ENCODE measurements at places on chromosomes 11 and 22.

DNA sequence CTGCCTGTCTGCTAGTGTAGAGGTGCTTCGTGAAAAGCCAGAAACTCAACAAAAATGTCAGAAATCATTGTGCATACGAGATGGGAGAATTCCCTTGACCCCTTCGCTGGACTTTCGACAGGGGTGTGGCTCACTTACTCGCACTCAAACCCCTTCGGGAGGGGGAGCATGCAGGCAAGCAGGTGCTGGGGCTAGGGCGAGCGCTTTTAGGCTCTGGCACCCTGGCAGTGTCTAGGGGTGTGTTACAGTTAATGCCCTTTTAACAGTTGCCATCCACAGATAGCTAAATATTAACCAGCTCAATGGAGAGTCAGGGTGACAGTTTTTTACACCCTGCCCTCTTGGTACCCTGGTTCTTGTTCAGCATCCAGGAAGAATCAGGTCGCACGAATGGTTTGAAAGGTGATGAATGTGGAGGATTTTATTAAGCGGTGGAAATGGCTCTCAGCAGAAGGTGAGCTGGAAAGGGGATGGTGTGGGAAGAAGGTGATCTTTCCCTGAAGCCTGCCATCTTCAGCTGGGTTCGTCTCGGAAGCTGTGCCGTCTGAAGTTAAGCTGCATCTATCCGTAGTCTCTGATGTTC is 59.6 kb upstream of the SHANK2 start:
- DNase-seq: no peak

DNA sequence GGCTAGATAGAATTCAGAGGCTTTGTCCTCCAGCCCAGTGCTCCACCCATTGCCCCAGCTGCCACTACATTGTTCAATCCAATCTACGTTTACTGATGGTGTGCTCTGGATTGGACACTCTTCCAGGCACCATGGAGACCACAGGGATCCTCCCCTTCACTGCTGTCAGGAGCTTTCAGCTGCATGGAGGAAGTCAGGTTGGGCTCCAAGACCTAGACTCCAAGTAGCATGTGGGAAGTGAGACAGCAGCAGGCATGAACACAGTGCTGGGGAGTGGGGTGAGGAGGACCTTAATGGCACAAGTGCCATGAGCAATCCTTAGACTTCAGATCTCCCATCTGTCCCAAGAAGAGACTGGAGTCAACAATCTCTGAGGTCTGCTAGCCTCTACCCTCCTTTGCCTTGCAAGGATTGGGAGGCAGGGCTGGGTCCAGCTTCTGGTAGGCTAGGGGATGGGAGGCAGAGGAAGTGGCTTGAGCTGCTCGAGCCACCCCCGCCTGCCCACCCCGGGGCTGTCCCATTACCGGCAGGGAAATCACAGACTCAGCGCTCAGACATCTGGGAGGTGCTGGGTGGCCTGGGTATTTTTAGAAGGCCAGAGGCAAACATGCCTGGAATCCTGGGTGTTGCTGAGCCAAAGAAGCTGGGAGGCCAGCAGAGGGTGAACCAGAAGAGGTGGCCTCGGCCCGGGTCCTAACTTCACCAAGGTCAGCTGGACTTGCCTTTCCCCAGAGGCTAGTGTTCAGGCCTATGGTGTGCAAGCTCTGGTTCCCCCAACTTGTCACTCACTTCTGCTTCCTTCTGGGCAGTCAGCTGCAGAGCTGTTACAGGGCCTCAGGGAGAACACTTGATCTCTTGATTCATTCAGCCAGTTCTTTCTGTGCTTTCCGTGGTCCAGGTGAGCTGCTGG is 15.2 kb upstream of the FCHSD2 start:
- no peak for DNase-seq

DNA sequence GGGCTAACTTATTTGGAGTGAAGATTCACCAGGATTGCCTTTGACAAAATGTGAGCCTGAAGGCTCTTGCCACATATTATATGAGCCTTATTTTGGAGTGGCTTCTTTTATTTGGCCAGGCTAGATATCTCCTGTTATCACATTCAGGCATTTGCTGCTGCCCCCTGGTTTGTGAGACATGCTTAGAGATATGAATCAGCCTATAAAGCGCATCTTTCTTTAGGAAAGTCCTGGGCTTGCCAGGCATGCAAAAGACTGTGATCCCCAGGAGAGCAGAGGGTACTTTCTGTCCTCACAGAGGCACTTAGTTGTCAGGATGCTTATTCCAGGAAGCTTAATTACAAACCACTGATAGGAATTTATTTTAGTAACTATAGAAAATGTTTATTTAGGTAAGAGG is 333.3 kb downstream of the FAT3 start:
- DNase-seq: no peak

DNA sequence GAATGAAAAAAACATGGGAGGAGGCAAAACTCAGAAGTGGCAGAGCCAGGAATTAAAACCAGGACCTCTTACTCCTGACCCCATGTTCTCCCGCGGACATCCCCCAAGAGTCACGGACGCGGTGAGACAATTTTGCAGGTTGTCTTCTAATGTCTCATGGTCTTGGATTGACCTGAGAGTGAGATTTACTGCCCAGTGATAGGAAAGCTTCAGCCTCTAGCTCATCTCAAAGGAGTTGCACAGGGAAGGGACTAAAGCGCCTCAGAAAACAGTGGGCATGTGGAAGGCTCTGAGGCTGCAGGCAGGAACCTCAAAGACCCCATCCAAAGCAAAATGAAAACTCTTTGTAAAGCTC is 197.4 kb downstream of the ADAMTS15 start:
- DNase-seq: no peak

DNA sequence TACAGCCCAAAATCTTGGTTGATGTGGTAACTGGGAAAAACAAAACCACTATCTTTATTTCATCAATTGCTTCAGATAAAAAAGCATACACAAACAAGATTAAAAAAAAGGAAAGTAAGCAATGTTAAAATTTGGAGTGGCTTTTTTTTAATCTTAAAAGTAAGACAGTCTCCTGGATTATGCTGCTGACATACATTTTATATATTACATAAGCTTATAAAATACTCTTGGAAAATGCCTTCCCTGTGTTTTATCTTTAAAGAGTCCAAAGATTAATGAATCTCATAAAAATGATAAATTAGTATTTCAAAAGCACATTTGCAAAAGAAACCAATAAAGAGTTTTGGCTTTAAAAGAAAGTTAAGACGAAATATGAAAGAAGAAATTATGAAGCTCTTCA is 132.7 kb downstream of the DLG2 start:
- no peak for DNase-seq

- DNase-seq: no peak
These were observed 122.8 kb upstream of the TOP3B start for GRCh38 chr22:22105364-22105763.

GRCh38 chr11:90855531-90855930 is 632.7 kb upstream of the CHORDC1 start:
- DNase-seq: no peak

DNA sequence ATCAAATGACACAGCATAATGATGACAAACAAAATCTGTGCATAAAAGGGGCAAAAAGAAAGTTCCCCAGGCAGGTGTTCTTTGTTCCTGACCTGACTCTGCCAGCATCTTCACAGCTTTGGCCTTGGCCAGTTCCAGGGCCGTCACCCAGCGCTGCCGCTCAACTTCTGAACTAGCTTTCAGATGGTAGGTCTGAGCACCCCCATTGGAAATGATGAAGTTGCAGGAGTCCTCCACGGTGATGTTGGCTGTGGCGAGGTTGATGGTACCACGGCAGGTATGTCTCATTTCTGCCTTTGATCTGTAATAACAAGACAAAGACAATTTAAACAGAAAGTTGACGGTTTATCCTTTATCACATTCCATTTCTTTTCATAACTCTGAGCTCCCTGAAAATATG is 5.3 kb downstream of the OSBP start:
- DNase-seq: no peak

GRCh38 chr11:121588747-121589146 is 136.0 kb upstream of the SORL1-AS1 start:
- DNase-seq: no peak

DNA sequence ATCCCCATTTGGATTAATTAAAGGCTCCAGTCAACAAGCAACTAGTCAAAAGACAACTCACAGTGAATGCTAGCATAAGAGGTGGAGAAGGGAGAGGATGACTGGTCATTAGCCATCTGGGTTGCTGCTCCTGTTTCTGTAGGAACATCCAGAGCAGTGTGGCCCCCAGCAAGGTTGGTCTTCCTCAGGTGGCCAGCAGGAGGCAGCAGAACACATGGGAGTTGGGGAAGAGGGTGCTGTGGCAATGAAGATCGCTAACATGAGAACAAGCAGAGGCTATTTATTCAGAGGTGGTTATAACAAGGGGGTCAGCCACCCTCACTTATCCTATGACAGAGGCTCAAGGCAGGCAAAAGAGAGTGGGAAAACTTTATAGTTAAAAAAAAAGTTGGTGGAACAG is 21.3 kb downstream of the IZUMO1R start:
- peak; percentile 1 for DNase-seq

GRCh38 chr11:75239531-75240290 is 863 bp upstream of the TPBGL start:
- no peak for DNase-seq

DNA sequence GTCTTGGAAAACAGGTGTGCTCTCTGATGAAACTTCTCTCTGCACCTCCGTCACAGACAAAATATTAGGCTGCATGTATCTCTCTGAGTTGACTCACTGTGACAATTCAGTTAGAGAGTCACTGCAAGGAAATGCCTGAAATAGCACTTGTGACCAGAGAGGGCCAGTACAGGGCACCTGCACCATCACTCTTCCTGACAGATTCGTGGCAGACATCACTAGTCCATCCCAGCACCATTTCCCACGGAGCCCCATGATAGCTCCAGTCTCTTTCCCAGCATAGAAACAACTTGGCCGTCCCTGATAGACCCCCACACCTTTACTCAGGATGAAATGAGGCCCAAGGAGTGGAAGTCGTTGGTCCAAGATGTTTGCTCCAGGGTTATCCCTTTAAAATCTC is 73.3 kb upstream of the ISX start:
- DNase-seq: no peak

- DNase-seq: no peak
These were observed 78.5 kb downstream of the RPS6KA4 start for GRCh38 chr11:64437426-64437825.

DNA sequence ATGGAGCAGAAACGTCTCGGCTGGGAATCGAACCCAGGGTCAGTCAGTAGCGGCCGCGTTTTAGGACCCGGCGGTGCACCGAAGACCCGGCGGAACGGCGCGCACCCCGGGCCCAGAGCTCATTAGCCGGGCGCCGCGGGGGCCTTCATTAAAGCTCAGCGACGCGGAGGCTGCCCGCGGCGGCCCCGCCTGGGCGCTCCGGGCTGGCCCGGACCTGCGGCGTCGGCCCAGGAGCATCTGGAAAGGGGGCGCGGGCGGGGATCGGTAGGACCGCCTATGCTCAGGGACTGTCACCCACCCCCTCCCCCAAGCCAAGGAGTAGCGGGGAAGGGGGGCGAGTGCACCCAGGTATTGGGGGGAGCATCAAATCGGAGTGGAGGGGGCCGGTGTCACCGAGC is 52.2 kb downstream of the CYTH4 start:
- no peak for DNase-seq

- no peak for DNase-seq
These were observed at the start of gene NAALAD2 for GRCh38 chr11:90134478-90135003. Gene NAALAD2 (plus strand): TSS chr11:90134663. CDS start chr11:90134759, 96 bp downstream.

DNA sequence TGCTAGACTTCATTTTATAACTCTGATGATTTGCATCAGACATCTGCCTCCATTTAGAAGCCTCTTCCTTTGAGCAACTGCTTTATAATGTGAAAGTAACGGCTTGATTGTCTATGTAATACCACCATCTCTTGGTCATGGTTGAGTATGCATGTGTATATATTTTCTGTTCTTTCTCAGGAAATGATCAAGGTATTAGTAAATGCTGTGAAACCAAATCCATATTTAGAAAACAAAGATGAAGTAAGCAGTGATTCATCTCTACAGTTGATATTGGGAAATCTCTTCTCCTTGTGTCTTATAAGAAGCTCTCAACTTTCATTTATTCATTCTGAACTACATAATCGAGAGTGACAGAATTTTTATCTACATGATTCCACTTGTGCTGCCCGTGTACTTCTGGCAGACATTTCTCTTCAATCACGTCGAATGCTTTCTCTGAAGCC is 104.6 kb upstream of the ANO3 start:
- DNase-seq: no peak

GRCh38 chr11:69385832-69386427 is 92.0 kb downstream of the MYEOV start:
- no peak for DNase-seq

DNA sequence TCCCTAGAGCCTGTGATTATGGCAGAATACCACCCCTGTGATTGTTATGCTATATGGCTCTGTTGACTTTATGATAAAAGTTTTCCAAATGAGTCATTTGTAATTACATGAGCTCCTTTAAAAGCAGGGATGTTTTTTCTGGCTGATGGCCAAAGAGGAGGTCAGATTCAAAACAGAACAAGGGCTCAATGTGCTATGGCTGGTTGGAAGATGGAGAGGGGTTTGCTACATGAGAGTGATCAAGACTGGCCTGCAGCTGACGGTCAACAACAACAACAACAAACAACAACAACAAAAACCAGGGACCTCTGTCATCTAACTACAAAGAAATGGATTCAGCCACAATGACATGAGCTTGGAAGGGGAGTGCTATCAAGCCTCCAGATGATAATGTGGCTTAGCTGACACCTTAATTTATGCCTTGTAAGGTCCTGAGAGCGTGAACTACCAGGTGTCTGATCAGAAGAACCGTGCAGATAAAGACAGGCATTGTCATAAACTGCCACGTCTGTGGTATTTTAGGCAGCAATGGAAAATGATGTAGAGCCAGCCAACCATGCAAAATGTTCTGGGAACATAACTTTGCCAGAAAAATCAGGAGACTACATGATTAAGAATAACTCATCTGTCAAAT is 47.2 kb downstream of the PIWIL3 start:
- no peak for DNase-seq

DNA sequence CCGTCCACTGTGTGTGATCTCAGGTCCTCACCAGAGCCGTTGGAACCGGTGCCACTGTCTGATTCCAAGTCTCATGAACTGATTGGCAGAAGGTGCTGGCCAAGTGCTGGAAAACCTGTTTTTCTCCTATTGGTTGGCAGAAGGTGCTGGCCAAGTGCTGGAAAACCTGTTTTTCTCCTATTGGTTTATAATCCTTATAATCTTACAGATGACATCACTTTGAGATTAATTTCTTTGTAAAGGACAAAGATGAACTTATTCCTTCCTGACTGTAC is 1106.3 kb downstream of the BRD1 start:
- DNase-seq: no peak

- no peak for DNase-seq
These were observed 61.7 kb downstream of the PRDM11 start for GRCh38 chr11:45208135-45208534.

DNA sequence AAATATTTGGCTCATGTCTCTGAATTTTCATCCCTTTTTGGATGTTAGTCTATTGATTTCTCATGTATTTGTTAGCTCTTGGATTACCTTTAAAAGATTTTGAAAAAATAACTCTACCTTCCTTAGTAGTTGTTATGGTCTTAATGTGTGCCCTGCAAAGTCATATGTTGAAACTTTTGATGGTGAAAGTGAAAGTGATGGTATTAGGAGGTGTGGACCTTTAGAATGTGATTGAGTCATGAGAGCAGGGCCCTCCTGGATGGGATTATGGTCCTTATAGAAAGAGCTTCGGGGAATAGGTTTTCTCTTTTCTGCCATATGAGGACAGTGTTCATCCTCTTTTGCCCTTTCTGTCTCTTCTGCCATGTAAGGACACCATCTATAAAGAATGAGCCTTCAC is 33.6 kb upstream of the MPPED2 start:
- no peak for DNase-seq

Measured in CD8-positive, alpha-beta memory T cell (primary cell).